Stimulated activated CD8-positive, alpha-beta memory T cell treated with anti-CD3 and anti-CD28 coated beads, Interleukin-4, amount 100 ng/mL, for 1 hour (primary cell): ENCODE measurements at places on chromosomes 4 and X.

GRCh38 chr4:140059159-140059558 lies 94.8 kb downstream of the MAML3 start:
- DNase-seq = no peak

DNA sequence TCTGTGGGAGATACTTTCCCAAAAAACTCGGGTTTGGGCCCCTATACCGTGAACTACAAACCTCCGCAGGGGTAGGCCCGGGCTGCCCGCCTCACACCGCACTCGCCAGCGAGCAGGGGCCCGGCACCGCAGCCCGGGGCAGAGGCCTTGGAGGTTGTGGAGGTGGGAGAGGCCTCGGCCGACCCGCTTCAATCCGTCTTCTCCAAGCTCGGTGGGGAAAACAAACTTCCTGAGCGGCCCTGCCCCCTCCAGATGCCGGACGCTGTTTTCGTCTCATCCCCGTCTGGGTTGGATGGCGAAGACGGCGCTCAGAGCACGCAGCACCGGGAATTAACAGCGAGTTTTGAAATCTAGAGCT lies 442 bp upstream of the MCUB start:
- DNase-seq = no peak

DNA sequence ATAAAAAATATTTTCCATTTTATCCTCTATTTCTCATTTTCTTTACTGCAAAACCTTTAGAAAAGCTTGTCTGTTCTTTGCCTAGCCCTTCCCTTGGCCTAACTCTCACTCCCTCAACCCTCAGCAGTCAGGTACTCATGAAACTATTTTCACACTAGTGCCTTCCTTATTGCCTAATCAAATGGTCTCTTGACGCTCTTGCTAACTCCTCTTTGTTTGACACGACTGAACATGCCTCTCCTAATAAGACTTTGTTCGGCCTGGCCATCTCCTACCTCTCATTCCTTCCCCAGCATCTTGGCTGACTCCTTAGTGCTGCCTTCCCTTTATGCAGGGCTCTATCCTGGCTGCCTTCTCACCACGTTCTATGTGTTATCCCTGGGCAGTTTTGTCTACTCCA lies 11.1 kb upstream of the LRAT start:
- DNase-seq = no peak

GRCh38 chr4:160034501-160034900 lies 931.6 kb downstream of the RAPGEF2 start:
- DNase-seq = no peak

- DNase-seq = no peak
Measured at GRCh38 chr4:137685357-137685756, 153.1 kb upstream of the PCDH18 start.

DNA sequence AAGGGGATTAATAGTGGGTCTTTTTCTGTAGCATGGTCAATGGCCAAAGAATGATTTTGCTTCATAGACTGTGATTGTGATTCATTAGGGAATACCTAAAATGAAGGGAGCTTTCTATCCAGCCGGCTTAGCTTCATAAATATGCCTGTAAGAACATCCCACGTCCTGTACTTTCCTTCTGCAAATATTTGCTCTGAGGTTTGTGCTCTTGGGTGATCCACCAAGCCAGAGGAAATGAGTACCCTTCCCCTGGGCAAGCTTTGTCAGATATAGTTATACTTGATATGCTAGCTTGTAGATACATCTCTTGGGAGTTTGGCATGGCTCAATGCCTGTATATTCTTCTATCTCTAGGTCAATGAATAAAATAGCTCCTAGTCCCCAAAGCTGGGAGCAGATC lies 28.2 kb upstream of the SPARCL1 start:
- no peak for DNase-seq

DNA sequence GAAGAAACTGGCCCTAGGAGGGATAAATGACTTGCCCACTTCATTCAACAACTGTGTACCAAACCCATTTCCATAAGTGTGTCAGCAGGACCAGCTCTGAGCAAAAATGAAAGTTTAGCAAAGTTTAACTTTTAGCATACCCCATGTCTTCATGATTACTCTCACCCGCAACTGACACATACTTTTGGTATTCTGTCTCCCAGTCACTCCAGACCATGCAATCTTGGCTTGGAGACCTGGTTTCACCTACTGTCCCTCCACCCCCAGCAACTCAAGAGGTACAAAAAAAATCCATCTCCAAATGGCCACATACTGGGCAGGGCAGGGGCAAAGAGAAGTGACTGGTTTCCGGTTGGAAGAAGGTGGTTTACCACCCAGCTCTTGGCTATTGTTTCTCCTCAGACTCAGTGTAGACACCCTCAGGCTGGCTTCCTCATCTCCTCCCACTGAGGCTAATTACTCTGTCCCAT lies 79.8 kb downstream of the RLIM start:
- no peak for DNase-seq

DNA sequence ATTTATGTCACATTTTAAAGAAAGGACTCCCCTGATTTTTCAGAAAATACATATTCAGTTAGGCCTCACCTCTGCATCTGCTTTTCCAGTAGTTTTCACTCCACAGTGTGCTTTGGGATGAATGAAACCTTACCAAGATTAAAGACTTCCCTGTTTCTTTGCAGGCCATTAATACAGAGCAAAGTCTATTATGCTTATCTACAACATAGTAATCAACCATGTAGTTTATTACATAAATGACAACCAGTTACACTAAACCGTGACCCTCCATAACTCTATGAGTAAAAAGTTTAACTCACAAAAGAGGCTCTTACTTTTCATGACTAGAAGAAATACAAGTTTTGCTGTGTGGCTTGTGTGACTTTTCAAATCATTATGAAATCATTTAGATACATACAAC lies 2.3 kb downstream of the LRRC66 start:
- no peak for DNase-seq

DNA sequence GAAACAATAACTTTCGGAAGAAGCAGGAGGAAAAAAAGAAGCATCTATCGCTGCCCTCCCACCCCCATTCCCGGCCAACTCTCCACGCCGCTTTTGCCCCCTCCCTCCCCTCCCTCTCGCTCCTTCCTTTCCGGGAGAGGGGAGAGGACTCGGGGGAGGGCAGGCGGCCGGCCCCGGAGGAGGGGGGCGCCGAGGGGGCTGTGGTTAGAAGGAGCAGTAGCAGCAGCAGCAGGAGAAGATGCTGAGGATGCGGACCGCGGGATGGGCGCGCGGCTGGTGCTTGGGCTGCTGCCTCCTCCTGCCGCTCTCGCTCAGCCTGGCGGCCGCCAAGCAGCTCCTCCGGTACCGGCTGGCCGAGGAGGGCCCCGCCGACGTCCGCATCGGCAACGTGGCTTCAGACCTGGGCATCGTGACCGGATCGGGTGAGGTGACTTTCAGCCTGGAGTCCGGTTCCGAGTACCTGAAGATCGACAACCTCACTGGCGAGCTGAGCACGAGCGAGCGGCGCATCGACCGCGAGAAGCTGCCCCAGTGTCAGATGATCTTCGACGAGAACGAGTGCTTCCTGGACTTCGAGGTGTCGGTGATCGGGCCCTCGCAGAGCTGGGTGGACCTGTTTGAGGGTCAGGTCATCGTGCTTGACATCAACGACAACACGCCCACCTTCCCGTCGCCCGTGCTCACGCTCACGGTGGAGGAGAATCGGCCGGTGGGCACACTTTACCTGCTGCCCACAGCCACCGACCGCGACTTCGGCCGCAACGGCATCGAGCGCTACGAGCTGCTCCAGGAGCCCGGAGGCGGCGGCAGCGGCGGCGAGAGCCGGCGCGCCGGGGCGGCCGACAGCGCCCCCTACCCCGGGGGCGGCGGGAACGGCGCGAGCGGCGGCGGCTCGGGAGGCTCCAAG lies 1.3 kb downstream of the PCDH7 start:
- DNase-seq = no peak

DNA sequence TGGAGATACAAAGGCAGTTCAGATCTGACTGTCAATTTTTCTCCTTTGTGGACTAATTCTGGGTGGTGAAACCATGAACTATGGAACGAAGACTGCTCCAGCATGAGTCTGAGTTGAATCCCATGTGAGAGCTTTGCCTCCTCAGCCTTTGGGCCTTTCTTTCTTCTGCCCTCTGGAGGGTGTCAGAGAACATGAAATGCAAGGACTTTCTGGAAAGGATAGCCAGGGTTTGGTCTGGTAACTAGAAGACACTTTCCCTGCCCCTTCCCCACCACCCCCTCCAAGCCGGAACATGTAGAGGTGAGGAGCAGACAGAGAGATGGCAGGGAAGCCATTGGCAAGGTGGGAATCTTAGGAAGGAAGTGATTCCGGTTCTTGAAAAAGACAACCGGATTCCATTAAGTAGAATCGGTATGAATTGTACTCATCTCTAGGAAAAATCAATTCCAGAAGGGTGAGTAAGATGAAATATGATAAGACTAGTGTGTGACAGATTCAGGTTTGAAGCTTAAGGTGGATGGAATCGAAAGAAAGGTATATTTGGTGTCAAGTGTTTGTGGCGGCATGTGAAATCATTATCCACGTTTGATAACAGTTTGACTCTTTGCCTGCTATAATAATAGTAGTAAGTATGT lies 19.0 kb downstream of the FHL1 start:
- no peak for DNase-seq

DNA sequence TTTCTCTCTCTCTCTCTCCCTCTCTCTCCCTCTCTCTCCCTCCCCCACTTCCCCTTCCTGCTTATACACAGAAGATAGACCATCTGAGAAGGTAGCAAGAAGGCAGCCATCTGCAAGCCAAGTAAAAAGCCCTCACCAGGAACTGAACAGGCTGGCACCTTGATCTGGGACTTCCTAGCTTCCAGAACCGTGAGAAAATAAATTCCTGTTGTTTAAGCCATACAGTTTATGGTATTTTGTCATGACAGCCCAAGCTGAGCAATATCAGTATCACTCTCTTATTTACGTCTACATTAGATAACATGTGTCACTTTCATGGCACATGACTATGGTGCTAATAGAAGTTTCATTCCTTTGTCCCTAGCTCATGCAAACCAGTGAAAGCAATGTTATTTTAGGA lies 581.1 kb downstream of the INPP4B start:
- DNase-seq = no peak

- DNase-seq = no peak
Measured at GRCh38 chr4:8745005-8745790, 126.4 kb downstream of the HMX1 start.

DNA sequence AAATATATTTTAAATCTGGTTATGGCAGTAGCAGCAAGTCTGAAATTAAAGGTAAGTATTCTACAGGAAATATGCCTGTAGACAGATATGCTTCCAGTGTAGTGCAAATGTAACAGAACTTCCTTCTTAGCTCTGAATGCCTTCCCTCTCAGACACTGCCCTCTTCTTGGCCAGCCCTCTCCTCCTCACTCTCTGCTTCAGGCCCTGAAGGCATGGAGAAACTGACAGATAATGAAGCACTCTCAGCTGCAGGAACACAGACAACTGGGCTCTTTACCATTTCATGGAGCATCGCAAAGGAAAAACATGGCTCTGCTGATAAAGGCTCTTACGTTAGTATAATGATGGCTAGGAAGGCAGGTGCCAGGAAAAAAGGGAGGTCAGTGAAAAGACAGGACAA lies 431.5 kb upstream of the RASGEF1B start:
- no peak for DNase-seq

- no peak for DNase-seq
Measured at GRCh38 chr4:187491286-187491685, 504.3 kb upstream of the ZFP42 start.

DNA sequence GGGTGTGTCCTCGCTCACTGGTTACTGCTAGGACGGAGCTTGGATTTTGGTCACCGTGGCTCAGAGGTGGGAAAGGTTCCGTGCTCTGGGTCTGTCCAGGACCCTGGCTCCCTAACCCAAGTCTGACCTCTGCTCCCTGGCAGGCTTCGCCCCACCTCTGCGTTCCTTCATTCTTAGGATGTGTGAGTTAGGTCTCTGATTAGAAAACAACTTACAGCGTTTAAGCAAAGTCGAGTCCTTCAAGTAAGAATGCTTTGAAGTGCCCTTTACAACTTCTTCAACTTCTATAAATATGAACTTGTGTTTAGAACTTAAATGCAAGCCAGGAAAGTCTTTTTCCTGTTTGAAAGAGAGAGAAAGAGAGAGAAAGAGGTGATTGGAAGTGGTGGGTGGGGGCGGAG lies 891 bp downstream of the TLR2 start:
- no peak for DNase-seq

- DNase-seq = no peak
Measured at GRCh38 chr4:98967786-98968329, 27.7 kb upstream of the METAP1 start.

- DNase-seq = no peak
Measured at GRCh38 chr4:6751611-6752485, 30.7 kb upstream of the KIAA0232 start.

DNA sequence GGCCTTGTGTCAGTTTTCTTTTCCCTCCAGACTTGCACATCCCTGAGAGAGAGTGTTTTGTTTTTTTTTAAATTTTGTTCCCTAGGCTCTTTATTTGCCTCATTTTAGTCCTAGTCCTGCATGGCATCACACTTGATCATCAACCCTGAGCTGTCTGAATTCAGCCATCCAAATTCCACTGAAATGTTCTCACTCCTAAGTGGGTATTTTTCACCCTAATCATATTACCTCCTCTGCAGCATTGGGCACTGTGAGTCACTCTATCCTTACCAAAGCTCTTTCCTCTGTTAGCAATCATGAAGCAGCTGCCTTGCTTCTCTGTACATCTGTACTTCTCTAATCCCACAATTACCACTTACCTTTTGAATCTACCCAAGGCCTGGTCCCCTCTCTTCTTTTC lies 356.6 kb upstream of the MAGEB2 start:
- DNase-seq = no peak

- DNase-seq = no peak
Measured at GRCh38 chr4:102315532-102315931, 29.8 kb downstream of the SLC39A8 start.

DNA sequence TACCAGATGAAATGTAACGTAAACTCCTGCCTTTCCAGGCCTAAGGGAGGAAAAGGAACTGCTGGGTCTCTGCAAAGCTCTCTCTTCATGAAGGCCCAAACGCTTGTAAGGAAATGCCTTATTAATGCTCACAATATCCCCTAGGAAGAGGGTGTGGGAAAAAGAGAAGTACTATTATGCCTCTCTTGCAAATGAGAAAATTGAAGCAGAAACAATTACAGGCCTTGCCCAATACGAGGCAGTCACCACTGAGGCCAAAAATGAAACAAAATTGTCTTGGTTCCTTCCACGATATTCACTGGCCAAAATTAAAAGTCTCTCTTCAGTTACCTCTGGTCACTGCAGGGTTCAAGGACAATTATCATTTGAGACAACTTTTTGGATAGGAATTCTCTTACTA lies 3.2 kb downstream of the SCARB2 start:
- DNase-seq = no peak

GRCh38 chr4:61741327-61742096 lies 541.4 kb downstream of the ADGRL3 start:
- DNase-seq = no peak

DNA sequence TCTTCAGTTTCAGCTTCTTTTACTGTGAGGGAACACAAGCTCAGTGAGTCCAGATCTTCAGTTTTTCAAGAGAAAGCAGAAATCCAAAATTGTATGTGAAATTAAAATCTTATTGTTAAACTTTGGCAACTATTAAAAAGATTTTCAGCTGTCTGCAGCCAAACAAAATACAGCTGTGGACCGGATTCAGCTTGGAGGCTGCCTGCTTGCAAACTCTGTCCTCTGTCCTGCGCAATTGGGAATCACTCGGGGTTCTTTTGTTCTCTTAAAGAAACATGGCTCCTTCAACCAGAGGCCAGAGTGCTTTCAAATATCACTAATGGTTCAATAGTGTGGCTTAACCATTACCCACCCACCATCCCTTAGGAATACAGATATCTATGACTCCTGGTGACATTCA lies 201.2 kb downstream of the CHIC2 start:
- no peak for DNase-seq

GRCh38 chr4:155430895-155431795 lies 54.4 kb upstream of the MAP9 start:
- DNase-seq = no peak
